ENCODE measurements at places on chromosomes 13 and 19.

- DNase-seq, result no peak
These were observed 13.4 kb downstream of the THOP1 start for GRCh38 chr19:2798733-2799132.

DNA sequence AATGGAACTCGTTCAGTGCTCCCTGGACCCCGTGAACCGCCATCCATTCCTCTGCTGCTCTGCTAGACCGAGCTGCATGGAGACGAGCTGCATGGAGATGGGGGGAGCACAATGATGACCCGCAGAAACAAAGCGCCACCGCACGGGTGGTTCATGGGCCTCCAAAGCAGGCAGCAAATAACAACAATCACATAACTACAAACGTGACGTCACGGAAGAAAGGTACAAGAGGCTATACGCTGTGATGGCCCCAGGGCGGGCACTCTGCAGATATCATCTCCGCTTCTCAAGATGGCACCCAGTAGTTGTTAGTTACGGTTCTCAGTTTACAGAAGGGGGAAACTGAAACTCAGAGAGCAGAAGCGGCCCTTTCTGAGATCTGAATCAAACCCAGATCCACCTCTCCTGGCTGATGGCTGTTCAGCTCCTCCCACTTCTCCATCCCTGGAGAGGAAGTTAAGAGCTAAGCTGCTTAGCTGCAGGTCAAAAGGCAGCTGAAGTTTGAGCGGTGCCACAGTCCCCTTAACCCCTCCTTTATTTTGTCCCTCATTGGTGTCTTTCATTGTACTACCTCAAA, 1.7 kb downstream of the ATP13A1 start:
- DNase-seq, result no peak

DNA sequence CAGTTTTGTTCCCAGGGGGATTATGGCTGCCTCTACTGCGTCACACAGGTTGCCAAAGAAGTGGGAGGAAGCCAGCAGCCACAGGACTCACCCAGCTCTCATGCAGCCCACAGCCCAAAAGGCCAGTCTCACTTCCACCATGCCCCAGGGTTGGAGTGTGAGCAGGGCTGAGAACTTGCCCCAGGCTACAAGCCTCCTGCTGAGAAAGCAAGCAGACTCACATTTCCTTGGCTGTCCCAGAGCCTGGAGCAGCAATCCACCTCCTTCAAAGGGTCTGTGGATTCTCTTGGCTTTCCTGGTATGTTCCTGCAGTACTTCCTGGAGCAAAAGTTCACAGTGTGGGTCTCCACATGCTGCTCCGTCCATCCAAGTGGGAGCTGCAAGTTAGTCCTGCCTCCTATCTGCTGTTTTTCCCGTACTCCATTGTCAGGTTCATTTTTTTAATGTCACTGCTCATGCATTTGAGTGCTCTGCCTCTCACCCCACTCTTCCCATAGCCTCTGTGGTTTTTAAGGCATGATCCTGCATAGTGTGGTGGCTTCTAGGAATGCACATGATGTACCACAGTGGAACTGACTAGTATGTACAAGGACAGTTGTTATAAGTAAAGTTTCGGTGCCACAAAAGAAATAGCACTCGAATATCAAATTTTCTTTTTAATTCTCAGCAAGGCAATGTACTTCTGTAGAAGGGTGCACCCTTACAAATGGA, 56.2 kb upstream of the ARHGEF7 start:
- no peak for DNase-seq

GRCh38 chr19:45575216-45575615, 9.4 kb downstream of the OPA3 start:
- DNase-seq, result no peak

DNA sequence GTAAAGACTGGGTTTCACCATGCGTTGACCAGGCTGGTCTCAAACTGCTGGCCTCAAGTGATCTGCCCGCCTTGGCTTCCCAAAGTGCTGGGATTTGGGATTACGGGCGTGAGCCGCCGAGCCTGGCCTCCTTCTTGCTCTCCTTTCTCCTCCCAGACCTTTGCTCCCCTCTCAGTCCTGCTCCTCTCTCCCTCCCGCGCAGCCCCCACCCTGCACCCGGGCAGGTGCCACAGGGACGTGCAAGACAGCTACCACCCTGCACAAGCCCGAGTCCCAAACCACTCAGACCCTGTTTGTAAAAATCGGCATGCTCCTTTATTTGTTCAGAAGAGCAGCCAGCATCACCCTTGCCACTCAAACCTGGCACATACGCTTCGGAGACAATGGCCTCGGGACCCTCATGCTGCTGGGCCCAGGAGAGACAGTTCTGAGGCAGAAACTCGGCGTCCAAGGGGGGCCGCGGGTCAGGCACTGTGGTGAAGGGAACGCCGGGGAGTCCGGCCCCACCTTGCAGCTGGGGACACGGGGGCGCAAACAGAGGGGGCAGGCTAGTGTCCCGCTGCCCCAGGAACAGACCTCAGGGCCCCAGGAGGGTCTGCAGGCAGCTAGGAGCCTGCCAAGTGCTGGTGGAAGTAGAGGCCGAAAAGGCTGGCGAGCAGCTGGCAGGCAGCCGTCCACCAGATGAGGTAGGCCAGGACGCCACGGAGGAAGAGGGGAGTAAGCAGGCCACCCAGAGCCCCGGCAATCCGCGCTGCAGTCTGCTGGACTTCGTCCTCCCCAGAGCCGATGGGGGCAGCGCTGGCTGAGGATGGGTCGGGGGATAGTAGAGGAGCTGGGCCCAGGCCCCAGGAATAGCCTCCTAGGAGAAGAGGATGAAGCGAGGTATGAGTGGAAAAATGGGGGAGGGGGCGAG, 18.7 kb downstream of the TMEM161A start:
- DNase-seq, result no peak

GRCh38 chr13:95050800-95051615, 250.2 kb downstream of the ABCC4 start:
- no peak for DNase-seq

DNA sequence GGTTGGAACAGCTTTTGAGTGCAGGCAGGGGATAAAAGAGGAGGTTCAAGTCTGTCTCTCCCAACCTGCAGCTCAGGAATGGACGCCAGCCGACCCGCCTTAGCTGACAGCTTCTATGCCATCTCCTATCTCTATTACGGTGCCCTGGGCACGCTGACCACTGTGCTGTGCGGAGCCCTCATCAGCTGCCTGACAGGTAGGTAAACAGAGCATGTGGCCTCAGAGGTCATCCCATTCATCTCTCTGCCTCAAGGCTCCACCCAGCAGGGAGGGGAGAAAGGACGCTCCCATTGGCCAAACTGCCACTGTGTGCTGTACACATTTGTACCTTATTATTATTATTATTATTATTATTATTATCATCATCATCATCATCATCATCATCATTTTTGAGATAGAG, 16.5 kb downstream of the SLC5A5 start:
- no peak for DNase-seq

DNA sequence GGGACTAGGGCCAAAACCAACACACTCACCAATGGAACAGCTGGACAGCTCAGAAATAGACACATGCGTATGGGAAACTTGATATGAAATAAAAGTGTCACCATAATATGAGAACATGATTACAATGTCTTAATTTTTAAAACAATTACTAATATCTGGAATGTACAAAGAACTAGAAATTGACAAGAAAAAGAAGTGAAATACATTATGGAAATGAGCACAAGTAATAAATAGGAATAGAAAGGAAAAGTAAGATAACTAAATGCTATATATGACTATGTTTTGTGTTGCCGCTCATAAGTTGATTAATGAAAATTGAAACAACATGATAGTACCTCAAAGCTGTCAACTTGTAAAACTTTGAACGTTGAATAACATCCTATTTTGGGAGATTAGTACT, 801.1 kb downstream of the SLITRK5 start:
- DNase-seq, result no peak

DNA sequence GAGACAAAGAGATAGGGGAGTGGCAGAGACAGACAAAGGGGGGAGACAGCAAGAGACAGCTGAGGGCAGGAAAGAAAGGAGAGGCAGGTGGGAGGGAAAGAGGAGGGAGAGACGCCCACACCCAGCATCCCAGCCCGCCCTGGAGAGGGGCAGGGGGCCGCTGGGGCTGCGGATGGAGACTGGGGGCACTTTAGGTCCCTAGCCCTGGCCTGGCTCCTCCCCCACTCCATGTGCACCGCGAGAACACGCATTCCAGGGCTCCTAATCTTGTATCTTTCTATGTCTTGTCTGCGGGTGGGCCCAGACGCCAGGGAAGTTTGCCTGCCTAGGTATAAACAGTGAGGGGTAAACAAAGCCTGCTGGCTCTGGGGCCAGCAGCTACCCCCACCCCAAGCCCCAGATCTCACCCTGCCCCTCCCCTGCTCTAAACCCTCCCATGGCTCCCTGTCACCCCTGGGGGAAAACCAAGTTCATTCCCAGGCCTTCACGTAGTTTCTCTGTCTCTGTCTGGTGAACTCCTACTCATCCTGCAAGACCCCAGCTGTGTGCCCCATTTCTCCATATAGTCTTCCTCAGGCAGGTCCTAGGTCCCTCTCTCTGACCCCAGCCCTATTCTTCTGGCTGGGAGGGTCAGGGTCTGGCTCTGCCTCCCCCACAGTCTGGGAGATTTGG, 5.7 kb downstream of the TLE5 start:
- no peak for DNase-seq

DNA sequence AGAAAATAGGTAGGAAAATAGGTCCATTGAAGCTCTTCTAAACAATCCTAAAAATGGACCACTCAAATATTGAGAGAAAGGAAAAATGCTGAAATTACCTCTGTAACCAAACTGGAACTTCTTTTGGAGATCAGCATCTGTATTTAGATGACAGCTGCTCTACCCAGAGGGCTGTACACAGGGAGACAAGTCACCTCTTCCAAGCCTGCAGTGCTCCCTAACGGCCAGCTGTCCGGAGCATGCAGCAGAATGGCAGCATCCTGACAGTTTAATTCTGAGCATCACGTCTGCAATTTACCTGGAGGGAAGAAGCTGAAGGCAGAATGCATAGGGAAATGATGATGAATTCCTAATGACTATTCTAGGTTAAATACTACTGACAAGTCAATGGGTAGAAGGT, 62.8 kb upstream of the DIAPH3 start:
- no peak for DNase-seq

- DNase-seq, result no peak
These were observed 10.7 kb downstream of the VSIG10L start for GRCh38 chr19:51331193-51331592.

DNA sequence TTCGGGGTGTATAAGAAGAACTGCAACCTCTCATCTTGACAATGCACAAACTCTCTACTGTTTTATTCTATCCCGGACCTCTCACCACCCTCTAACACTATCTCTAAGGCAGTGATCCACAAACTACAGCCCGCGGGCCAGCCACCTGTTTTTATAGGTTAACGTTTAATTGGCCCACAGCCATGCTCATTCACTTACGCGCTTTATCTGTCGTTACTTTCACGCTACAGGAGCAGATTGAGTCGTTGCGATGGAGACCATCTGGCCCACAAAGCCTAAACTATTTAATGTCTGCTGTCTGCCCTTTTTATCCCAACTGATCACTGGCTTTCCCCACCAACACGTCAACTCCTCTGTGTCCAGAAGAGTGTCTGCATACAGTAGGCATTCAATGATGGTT, 158.9 kb downstream of the CACNA1A start:
- no peak for DNase-seq

GRCh38 chr19:9818175-9818733, 625 bp downstream of the FBXL12 start:
- no peak for DNase-seq

DNA sequence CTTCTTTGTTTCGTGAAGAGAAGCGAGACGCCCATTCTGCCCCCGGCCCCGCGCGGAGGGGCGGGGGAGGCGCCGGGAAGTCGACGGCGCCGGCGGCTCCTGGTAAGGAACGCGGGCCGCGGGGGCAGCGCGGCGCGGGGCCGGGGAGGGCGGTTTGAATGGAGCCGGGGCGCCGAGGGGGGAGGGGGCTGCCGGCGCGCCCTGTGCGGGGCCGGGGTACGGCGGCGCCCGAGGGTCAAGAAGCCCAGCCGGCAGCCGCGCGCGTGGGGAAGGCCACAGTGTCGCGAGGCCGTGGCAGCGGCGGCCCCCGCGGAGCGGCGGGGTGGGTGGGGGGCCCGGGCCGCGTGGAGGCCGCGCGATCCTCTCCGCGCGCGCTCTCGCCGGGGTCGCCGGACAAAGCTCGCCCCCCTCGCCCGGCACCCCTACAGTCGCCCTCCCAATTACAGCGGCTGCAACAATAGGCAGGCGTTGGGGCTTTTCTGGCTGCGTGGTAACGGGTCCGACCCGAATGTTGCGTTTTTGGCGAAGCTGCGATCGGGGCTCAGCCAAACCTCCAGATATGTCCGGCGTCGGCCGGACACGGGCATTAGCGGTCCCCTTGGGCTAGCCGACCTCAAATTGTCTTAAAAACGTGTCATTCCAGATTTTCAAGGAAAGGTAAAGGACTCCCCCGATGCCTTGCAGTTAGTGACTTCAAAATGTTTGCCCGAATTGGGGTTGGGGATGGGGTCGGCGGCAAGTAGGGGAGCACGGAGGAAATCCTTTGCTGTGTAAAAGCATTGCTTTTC, 437 bp downstream of the SMARCA4 start:
- no peak for DNase-seq

DNA sequence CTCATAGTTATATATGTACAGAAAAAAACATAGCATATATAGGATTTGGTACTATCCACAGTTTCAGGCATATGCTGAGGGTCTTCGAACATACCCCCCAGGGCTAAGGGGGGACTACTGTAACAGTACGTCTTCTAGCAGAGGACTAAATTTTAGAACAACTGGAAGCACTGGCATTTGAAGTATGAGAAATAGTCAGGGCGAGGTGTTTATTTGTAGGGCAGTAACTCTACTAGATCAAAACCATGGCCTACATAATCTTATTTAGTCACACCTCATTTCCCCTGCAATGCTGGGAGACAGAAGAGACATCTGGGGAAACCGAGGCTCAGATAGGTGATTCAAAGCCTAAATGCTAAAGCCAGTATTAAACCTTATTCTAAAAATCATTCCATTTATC, 245.6 kb downstream of the DCT start:
- no peak for DNase-seq

DNA sequence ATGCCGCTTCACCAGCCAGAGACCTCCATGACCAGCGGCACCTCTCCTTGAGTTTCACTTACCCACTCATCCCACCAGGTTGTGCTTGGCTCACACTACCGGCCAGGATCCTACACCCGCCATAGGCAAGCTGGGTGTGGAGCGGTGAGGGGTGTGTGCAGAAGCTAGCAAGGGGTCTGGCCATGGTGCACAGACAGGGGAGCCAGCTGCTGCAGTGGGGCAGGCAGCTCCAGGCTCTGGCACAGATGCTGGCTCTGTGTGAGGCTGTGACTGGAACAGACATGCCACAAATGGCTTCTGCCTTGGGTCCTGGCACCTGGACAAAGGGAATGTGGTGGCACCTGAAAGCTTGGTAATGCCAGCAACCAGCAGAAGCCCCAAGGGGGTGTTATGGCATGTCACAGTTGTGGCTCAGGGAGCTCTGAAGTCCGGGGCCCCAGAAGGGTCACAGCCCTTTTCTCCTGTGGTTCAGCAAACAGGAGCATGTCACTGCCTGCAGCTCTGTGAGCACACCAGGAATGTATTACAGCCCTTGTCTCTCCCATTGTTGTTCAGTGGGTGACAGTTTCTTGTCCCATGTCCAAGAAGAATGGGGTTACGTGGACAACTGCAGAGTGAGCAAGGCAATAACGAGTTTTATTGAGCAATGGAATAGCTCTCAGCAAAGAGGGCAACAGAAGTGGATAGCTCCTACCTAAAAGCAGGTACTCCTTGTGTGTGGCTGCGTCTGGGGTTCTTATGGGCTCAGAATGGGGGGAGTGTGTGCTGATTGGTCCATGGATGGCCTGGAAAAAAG, 2791.0 kb upstream of the PCDH20 start:
- no peak for DNase-seq

- no peak for DNase-seq
These were observed 15.9 kb upstream of the ZNF208 start for GRCh38 chr19:22026687-22027086.

- no peak for DNase-seq
These were observed at the start of gene TMEM272 for GRCh38 chr13:51844862-51845573. TSS of gene TMEM272 (minus strand) at chr13:51845177. CDS start at chr13:51838530, 6,647 bp downstream.
